ENCODE measurements at places on chromosomes 13 and 19.

DNA sequence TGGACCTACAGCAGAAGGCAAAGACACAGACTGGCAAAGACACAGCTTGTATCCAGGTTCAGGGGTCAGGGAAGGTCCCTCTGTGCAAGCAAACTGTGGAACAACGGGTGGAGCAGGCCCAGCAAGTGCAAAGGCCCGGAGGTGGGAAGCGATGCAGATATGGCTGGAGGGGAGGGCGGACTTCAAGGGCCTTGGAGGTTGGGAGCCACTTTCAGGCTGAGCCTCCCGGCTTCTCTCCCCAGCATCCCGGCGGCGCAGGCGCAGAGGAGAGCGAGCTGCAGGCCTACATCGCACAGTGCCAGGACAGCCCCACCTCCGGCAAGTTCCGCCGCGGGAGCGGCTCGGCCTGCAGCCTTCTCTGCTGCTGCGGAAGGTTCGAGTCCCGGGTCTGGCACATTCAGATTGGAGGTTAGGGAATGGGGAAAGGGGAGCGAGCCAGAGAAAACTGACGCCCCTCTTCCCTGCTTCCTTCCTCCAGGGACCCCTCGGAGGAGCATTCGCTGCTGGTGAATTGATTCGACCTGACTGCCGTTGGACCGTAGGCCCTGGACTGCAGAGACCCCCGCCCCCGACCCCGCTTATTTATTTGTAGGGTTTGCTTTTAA is 2.1 kb upstream of the PNPLA6 start:
- DNase-seq: peak; percentile 76

DNA sequence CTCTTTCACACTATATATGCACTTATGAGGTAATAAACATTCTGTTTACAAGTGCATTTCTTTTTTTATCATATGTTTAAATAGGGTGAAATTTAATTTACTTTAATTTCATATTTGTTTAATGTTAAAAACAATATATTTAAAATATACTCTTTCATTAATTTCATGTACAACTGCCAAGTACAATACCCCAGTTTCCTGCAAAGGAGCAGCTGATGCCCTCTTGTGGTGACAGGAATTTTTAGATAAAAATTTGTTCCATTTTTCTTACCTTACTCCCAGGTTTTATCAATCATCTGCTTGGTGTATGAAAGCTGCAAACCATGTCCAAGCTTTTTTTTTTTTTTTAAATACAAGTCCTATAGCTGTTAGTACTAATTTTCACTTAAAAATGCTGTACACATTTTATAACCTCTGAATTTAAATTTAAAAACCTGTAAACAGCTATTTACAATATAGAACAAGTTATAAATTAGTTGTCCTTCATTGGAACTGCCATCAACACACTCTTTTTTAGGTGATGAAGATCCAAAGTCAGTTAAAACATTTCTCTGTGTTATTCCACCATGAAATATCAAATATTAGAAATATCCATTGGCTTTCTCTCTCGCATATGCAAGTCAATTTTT is 4.9 kb downstream of the PCDH20 start:
- no peak for DNase-seq

DNA sequence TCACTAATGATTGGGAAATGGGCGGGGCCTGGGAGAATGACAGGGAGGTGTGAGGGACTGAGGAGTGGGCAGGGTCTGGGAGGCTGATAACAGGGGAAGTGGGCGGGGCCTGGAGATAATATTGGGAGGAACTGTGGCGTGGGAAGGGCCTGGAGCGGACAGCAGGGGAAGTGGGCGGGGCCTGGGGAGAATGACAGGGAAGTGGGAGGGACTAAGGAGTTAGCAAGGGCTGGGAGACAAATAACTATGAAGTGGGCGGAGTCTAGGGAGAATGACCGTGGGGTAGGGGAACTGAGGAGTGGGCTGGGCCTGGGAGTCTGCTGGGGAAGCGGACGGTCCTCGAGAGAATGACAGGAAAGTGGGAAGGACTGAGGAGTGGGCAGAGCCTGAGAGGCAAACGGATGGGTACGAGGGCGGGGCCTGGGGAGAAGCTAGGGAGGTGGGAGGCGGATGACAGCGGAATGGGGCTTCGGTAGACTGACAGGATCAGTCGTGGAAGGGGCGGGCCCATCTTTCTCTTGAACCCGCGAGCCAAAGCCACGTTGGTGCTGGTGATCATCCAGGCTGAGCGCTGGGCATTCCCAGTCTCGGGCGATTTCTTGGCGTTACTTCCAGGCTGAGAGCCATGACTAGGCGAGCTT is 14.0 kb upstream of the TUBB4A start:
- peak; percentile 82 for DNase-seq

DNA sequence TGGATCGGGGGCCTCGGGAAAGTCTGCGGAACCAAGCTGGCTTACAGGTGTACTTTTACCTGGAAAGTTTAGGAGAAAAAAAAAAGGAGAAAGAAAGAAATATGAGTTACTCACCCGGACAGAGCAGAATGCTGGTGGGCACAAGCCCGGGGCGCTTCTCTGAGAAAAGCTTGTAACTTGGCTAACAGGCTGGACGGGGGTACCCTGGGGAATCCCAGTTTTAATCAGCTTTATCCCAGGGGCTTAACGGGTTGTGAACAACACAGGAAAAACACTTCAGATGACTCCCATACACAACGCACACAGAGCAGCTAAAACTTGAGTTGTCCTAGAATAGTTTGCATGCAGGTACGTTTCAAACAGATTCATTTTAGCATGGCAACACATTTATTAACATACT is 37.3 kb downstream of the KLF2 start:
- no peak for DNase-seq

DNA sequence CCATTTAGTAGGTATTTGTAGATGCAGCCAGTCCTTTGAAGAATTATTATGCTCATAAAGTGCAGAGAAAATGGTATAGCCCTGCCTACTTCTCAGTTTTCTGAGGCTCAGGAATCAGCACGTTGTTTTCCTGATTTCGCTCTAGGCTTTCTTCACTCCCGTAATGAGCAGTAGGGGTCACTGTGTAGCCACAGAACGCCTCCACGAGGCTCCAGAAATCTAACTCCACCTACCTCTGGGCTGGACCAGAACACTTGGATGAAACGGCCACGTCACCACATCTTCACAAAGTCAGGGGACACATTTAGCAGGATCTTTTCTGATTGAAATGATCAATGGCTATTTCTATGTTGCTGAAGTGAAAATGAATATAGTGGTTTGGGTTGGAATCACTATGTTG is 49.8 kb upstream of the GTF3A start:
- DNase-seq: peak; percentile 38

- DNase-seq: no peak
These were observed 5.0 kb upstream of the SLC7A9 start for GRCh38 chr19:32874605-32875004.

- DNase-seq: no peak
These were observed 18.5 kb upstream of the SPRY2 start for GRCh38 chr13:80359414-80359777.

- DNase-seq: no peak
These were observed 74.5 kb downstream of the CYSLTR2 start for GRCh38 chr13:48728226-48728625.

- DNase-seq: no peak
These were observed 31.4 kb downstream of the NFIX start for GRCh38 chr19:13026462-13027370.

- DNase-seq: no peak
These were observed 144.8 kb downstream of the DACH1 start for GRCh38 chr13:71722206-71722605.

- DNase-seq: no peak
These were observed 15.4 kb upstream of the CPAMD8 start for GRCh38 chr19:17041976-17042375.

DNA sequence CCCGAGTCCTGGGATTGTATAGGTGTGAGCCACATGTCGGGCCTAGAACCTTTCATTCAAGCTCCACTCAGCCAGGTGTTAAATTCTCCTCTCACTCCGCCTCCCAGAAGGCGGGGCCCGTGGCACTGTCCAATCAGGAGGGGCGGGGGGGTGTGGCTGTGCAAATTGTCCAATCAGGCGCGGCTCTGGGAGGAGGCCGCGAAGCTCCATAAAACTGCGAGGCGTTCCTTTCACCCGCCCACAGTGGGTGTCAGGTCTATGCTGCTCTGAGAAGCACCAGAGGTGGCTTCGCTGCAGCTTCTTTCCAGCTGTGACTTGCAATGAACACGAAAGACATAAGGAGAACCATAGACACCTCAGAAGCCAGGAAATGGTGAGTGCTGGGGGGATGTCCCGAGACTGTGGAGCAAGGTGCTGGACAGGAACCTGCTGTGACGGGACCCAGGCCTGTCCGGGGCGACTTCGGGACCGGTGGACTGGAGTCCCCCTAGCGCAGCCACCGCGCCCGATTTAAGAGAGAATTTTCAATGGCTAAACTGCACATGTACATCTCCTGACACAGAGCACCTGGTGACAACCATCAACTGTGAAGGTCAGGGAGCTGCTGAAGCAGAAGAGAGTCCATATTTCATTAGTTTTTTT is 3.0 kb upstream of the ZNF136 start:
- DNase-seq: no peak

DNA sequence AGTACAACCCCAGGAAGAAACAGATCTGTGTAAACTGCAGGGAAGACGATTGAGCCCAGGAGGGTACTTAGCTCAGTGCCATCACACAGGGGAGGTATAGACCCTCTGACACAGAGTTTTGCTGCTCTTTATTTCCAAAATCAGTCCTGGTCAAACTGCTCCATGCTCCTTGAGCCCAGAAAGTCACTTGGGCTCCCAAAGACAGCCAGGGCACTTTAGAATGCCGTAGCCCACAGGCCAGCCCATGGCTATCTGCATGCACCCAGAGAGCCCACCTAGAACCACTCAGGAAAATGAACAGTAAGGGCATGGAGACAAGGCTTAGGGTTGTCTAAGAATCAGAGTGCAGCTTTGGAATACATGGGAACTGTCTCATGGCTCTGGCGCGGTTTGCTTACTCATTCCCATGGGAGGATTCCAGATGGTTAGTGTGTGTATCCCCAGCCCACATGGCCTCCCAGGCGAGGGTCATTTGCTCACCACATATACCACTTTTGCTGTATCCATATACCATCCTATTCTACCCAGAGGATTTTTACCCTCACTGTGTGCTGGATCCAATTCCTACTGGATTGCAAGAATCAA is 14.7 kb upstream of the PDCD5 start:
- no peak for DNase-seq

- no peak for DNase-seq
These were observed 458.9 kb downstream of the COG6 start for GRCh38 chr13:40114305-40114896.

- DNase-seq: no peak
These were observed 328.1 kb downstream of the TBC1D4 start for GRCh38 chr13:75153834-75154233.

DNA sequence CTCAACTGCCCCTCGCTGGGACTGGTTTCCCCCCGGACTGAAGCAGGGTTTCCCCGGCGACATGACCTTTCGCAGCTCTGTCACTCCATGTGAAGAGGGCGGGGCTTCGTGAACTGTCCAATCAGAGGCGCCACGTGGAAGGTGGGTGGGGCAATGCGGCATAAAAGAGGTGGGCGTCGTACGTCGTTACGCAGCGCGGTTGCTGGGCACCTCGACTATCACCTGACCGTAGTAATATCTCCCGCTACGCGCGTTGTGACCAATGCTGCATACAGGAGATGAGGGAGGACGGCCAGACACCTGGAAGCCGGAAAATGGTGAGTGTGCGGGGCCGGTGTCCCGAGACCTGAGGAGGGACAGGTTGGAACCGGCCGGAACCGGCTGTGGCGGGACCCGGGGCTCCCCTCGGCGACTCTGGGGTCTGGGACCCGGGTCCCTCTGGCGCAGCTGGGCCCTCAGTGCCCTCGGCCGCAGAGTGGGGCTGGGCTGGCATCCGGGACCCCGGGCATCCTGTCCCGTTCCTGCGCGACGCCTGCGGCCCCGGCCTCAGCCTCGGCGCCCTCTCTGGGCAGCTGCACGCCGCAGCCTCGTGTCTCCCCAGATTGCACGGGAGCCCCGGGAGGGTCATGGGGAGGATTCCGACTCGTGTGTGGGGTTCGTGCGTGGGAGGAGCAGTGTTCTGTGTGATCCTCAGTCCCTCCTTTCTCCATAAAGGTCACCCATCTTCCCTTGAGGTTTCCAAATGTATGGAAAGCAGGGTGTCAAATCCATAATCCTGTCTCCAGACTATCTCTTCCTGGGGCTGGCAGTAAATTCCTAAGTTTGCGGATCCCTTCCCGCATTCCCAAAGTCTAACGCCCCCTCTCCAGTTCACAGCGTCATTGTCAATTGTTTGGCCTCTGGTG is 32.2 kb downstream of the ZNF136 start:
- peak; percentile 37 for DNase-seq

DNA sequence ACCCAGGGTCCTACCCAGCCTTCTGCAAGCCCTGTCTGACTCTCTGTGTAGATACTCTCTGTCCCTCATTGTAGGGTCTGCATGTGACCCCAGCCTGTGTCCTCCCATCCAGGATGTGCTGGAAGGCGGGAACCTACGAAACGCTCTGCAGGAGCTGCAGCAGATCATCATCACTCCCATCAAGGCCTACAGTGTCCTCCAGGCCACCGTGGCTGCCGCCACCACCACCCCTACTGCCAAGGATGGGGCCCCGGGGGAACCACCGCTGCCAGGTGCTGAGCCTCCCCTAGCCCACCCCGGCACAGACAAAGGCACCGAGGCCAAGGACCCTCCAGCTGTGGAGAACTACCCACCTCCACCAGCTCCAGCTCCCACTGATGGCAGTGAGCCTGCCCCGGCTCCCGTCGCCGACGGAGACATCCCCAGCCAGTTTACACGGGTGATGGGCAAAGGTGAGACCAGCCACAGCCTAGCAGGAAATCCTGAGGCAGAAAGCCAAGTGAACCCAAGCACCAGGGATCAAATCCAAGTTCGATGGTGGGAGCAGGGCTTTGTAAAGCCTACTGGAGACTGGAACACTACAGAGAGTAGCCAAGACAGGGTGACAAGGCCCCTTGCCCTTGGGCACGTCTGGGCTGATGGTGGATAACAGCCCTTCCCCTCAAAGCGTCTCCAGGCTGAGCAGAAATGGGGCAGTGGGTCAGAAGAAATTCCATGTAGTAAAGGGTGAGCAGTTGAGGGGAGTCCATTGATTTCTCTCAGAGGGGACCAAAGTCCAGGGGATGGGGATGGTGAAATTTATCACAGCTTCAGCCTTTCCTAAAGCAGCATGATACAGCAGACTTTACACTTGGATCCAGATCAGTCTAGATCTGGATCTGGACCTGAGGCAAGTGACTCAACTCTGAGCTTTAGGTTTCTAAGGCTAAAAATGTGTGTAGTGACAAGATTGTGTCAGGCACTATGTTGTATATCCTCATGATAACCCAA is 13.2 kb downstream of the PAF1 start:
- DNase-seq: no peak

GRCh38 chr13:98772794-98773452 is 20.5 kb upstream of the SLC15A1 start:
- no peak for DNase-seq

- no peak for DNase-seq
These were observed 453.9 kb downstream of the COG6 start for GRCh38 chr13:40109351-40109844.

- no peak for DNase-seq
These were observed 28.4 kb downstream of the MYH14 start for GRCh38 chr19:50231821-50232220.

GRCh38 chr13:66461021-66461420 is 769.1 kb downstream of the PCDH9 start:
- DNase-seq: no peak
